ENCODE measurements at places on chromosomes 6 and 20. TPM values are rescaled to one million over a fixed set of nuclear protein-coding genes. Genes with fewer than 3 reads are reported as not detected.

DNA sequence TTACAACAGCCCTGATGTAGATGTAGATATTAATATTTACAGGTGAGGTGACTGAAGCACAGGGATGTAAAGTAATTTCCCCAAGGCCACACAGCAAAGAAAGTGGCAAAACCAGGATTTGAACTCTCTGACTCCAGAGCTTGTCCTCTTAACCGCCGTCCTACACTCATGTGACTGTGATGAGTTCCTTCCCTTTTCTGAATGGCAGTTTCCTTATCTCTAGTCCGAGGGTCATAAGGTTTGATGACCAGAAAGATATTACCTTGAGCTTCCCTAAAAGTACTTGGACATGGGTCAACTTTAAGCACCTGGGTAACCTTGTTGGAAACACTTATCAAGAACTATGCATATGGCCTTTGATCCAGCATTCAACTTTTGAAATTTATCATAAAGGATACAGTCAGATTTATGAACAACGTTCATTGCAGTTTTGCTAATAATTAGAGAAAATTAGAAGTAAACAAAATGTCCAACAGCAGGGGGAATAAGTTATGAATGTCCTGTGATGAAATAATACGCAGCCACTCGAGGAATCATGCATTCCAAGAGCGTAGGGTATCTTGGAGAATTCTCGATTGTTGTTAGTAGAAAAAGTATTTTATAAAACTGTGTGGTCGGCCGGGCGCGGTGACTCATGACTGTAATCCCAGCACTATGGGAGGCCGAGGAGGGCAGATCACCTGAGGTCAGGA, 2.3 kb upstream of the TLDC2 start:
- no peak overlapping the region for H3K4me3 ChIP-seq
- no peak overlapping the region for H3K27ac ChIP-seq
- no peaks in the 10 kb centered on the region for H3K4me1 ChIP-seq
- H3K36me3 ChIP-seq: no peaks in the 10 kb centered on the region

GRCh38 chr6:475314-475713, 83.8 kb downstream of the IRF4 start:
- H3K36me3 ChIP-seq: no peaks in the 10 kb centered on the region
- peaks cover 55% of the 10 kb centered on the region for H3K4me1 ChIP-seq
- H3K4me3 ChIP-seq: peak overlapping the region; percentile 73
- H3K27ac ChIP-seq: no peak overlapping the region

GRCh38 chr20:47561180-47561579, 59.5 kb downstream of the NCOA3 start:
- peaks cover 92% of the 10 kb centered on the region for H3K4me1 ChIP-seq
- no peak overlapping the region for H3K4me3 ChIP-seq
- no peaks in the 10 kb centered on the region for H3K36me3 ChIP-seq
- no peak for DNase-seq

GRCh38 chr20:39268981-39269461, 306.9 kb downstream of the DHX35 start:
- H3K36me3 ChIP-seq: no peaks in the 10 kb centered on the region
- H3K27ac ChIP-seq: no peak overlapping the region
- H3K27me3 ChIP-seq: no peaks in the 10 kb centered on the region
- H3K4me3 ChIP-seq: no peak overlapping the region
- no peaks in the 10 kb centered on the region for H3K4me1 ChIP-seq
- peak; percentile 11 for DNase-seq

DNA sequence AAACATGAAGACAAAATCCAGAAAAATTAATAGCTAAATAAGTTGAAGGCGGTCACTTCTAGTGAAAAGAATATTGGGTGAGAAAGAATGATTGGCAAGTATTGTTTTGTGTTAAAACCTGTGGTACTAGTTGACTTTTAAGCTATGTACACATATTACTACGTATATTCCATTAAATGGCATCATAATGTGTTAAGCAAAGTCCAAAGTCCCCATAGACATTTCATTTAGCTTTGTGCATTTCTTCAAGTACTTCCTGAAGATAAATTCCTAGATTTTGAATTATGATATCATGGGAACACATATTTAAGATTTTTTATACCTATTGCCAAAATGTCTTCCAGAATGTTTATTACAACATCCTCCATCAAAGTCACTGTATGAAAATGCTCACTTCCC, 272.7 kb upstream of the IRAK1BP1 start:
- no peak for DNase-seq
- H3K27ac ChIP-seq: no peak overlapping the region
- H3K4me3 ChIP-seq: no peak overlapping the region
- H3K4me1 ChIP-seq: no peaks in the 10 kb centered on the region

DSP gene
- 0.60 TPM for total RNA-seq
